Stimulated activated CD4-positive, alpha-beta T cell treated with anti-CD3 and anti-CD28 coated beads, TNF-alpha, amount 100 ng/mL, for 4 hours (primary cell): ENCODE measurements at places on chromosomes 2 and 18.

- DNase-seq: no peak
Measured at GRCh38 chr2:236720974-236721540, 151.4 kb downstream of the ACKR3 start.

DNA sequence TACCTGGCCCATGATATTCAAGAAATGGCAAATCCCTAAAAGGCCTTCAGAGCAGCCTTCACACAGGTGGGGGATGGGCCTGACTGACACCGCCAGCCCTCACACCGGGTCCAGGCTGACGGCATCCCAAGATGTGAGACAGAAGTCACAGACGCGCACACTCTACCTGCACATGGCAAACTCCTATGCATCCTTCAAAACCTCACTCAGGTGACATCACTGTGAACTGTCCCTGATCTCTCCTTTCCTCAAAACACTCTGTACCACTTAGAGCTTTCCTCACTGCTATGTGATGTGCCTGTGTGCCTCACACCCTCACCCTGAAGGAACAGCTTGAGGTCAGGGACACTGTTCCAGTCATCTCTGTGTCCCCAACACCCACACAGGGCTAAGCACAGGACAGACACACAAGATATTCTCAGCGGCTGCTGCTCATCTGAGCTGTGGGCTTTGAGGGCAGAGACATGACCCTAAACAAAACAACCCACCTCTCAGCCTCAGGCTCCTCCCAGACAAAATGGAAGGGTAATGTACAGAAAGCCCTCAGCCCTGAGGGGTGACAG is 27.5 kb downstream of the BIN1 start:
- DNase-seq: no peak

DNA sequence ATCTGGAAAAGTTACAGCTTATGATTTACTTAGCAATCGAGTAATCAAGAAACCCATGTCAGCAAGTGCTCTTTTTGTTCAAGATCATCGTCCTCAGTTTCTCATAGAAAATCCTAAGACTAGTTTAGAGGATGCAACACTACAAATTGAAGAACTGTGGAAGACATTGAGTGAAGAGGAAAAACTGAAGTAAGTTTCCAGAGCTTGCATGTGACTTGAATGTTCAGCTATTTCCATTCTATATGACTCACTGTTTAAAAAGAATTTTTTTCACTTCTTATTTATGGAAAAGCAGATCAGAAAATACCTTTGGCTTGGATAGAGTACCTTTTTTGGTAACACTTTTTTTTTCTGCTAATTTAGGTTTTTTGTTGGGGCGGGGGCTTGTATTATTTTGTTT is 70.7 kb downstream of the PMS1 start:
- DNase-seq: no peak

- no peak for DNase-seq
Measured at GRCh38 chr2:186780701-186781316, 68.2 kb downstream of the ZSWIM2 start.

DNA sequence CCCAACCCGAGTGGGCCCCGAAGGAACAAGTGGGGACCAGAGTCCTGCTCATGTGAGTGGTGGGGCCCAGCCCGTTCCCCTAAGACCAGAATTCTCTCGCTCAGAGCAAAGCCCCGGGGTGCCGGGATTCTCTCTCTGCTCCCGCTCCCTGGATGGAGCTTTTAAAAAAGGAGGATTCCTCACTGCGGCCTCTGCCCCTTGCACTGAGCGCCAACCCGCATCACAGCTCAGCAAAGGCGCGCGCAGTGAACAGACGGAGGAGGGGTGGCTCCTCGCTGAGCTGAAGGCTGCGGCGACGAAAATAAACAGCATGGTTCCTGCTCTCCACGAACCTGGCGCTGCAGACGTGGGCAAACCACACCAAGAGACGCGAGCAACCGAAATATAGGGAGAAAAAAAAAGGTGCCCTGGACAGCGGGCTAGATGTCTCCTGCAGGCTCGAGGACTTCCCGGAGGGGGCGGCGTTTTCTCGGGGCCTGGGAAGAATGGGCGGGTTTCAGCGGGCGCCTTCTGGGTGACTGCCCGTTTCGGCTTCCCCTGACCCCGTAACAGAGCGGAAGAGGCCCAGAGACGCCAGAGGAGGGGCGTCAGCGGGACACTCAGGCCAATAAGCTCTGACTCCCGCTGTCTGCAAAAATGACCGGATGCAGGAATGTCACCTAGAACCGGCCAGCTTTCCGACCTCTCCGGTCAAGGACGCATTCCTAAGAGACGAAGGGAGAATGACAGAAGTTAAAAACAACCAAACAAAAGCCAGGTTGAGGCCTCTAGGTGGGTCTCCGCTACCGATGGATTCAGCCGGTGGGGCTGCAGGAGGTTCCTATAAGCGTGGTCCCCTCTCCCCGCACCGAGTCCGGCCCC is 819 bp upstream of the KLF11 start:
- no peak for DNase-seq

DNA sequence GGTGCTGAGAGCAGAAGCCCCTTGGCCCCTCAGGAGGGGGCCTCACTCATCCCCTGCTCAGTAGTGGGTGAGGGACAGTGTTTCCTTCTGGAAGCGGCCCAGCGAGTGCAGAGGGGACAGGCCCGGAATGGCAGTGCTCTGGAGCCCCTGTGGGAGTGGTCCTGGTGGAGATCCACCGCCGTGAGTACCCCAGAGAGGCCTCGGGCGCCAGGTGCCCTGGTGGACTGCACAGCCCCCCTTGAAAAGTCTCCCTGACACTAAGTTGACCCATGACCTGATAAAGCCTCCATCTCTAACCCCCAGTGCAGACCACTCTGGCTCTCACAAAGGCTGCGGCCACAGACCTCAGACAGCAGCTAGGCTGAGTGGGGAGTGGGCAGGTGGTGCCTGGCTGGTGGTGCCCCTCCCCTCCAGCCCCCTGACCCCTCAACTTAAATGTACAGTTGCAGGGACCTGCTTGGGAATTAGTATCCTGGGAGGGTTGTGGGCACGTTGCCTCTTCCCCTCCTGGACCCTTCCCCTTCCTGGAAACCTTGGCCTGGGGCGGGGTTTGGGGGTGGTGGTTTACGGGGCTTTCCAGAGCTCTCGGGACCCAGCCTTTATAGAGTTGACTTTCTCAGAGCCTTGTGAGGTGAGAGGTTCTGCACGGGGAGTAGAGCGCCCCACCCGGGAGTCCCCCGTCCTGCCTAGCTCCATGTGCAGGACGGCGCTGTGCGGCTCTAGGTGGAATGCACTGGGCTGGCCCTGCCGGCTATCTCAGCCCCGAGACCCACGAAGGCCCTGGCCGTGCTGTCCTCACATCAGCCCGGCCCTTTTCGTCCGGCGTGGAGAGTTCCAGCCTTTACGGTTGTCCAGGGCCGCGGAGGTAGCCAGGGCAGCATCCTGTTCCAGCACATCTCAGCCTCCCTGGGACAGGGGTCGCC is 62.7 kb downstream of the RTP5 start:
- DNase-seq: no peak

GRCh38 chr18:24190590-24190989 is 51.7 kb downstream of the CABYR start:
- no peak for DNase-seq

DNA sequence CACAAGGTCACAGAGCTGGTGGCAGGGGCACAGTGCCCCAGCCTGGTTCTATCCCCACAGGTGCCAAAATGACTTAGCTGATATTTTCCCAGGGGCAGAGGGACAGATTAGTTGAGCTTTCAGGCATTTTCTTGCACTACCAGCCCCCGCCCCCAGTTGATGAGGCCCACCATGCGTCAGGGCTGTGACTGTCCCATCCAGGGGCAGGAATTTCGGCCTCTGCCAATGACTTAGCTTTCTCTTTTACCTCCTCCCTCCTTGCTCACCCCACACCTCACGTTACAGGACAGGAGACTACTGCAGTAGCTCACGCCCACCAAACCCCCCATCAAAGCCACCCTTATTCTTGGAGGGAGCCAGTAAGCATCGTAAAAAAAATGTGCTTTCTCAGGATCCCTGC is 31.5 kb downstream of the MRO start:
- no peak for DNase-seq

DNA sequence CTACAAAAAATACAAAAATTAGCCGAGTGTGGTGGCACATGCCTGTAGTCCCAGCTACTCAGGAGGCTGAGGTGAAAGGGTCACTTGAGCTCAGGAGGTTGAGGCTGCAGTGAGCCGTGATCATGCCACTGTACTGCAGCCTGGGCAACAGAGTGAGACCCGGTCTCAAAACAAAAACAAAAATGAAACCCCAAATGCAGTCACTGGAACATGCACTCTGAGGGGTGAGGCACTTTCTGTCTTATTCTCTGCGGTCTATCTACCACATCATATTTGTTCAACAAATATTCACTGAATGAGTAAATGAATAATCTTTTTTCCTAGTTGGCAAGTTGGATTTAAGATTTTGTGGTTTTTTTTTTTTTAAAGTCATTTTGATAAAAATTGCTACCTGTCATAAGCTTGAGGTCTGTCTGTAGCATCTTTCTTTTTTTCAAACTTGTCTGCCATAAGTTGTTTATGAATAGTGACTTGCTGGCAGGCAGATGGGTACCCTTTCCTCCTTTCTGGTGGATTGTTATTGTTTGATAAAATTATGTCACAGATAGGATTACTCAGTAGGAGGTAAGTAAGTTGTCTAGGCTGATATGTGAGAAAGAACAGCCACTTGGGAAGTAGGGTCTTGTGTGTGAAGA is 11.8 kb downstream of the CHRNA1 start:
- DNase-seq: no peak
